ENCODE measurements at places on chromosomes 2 and 18.
A peak's percentile ranks its signal among the peaks of the same experiment; 100 is the strongest.

- no peak for DNase-seq
These were observed 111.8 kb downstream of the STK39 start for GRCh38 chr2:168135630-168136029.

- no peak for DNase-seq
These were observed 45.1 kb upstream of the SERTAD2 start for GRCh38 chr2:64698668-64699444.

DNA sequence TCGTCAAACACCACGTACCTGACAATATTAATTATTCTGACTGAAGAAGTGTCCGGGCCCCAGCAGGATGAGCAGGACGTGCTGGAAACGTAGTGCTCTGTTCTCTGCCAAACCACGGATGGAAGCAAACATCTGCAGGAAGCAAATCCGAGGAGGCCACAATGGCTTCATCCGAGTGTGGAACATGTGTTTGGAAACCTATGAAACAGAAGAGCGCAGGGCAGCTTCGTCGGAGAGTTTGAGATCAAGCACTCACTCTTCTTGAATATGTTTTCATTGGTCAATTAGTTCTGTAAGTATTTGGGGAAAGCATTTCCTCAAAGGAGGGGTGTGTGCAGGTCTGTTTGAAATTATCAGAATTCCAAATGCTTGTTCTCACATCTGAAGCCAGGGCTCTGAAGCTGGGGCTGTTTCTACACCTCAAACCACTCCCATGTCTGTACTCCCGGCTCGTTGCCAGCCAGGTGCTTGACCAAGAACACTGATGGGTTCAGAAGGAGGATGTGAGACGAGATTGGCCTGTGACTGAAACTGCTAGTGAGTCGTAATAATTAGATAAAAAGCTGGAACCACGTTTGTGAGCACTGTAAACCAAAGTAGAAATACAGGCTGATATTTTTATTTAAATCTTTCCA is 356.6 kb upstream of the SALL3 start:
- no peak for DNase-seq

- peak; percentile 54 for DNase-seq
These were observed 1.1 kb upstream of the MAT2A start for GRCh38 chr2:85537600-85538506.

DNA sequence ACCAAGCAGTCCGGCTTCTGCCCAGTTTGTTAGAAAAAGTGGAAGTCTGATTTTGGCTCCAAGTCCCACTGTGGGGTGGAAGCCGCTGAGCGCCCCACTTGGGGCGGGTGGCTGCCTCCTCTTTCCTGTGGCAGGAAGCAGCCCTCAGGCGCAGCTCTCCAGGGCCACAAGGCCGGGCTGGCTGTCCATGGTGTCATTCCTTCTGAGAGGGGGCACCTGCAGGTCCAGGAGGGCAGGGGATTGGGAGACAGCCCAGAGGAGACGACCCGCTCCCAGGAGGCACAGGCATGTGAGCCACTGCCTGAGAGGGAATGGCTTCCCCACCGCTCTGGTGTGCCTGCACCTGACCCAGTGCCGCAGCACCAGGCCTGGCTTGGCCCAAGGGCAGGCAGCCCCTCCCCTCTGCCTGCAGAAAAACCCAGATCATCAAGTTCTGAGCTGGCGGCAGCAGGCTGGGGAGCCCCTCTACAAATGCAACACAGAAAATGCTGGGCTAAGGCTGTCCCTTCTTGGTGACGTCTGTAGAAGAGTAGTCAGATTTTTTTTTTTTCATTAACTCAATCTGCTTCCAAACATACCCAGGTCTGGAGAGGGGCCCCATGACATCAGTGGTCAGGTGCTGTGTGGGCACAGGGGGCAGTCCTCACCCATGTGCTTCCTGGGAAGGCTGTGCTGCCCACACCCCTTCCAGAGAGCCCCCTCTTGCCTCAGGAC is 38.4 kb downstream of the HS6ST1 start:
- no peak for DNase-seq

DNA sequence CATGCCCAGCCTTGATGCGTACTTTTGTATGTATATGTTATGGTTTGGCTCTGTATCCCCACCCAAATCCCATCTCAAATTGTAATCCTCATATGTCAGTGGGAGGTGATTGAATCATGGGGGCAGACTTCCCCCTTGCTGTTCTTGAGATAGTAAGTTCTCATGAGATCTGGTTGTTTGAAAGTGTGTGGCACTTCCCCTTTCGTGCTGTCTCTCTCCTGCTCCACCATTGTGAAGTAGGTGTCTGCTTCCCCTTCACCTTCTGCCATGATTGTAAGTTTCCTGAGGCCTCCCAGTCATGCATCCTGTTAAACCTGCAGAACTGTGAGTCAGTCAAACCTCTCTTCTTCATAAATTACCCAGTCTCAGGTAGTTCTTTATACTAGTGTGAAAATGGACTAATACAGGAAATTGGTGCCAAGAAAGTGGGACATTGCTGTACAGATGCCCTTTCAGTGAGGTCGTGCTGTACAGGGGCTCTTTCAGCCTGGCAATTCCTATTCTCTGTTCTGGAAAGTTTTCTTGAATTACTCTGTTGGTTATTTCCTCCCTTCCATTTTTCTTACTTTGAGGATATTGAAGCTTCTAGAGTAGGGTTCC is 38.2 kb downstream of the KCMF1 start:
- DNase-seq: no peak

GRCh38 chr2:189363559-189363958 is 77.7 kb upstream of the WDR75 start:
- no peak for DNase-seq

GRCh38 chr2:169486487-169486886 is 7.2 kb downstream of the BBS5 start:
- DNase-seq: no peak

DNA sequence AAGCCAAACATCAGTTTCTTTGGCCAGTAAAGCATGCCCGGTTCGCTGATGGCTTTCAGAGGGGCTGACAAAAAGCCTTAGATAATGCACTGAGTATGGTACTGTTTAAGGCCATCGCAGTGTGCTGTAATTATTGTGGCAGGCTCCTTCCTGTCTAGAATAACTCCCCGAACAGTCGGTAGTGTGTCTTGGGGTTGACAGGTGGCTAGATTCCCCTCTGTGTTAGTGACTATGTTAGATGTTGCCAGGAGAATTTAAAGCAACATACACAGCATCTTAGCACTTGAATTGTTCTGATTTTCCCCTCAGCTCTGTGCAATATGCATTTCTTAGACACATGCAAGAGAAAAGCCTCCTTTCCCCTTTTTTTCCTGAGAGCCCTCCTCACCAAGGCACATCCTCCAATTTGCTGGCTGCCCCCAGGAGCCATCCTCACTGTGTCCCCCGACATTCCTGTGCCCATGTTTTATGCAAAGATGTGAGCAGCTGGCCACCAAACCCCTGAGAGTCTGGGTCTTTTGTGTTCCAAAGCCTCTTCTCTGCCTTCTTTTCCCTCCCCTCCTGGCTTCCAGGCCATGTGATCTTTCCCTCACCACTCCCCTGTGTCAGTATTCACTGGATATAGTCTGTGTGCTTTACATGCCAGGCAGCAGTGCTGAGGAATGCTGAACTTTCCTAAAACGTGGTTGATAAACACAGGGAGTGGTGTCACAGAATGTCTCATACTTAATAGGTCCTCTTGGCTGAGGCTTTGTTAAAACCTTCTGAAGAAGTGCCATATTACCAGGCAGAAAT is 331.5 kb downstream of the HRH4 start:
- peak; percentile 4 for DNase-seq

DNA sequence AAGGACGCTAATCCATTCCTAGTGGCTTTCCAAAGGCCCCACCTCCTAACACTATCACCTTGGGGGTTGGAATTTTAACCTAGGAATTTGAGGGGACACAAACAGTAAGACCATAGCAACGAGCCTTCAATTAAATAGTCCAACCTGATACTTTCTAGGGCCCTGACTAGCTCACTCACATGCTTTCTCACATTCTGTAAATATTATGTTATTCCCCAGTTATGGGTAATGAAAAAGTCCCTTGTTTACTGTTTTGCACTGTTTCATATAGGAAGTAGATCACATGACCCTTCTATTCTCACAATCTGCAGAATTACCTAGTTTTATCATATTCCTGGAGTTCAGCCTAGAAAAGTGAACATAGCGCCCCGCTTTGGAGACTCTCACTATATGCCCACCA is 1212.1 kb upstream of the ACVR2A start:
- no peak for DNase-seq

GRCh38 chr2:173079141-173079540 is 3.5 kb downstream of the MAP3K20 start:
- DNase-seq: no peak

- DNase-seq: no peak
These were observed 9.8 kb downstream of the STEAP3 start for GRCh38 chr2:119233326-119234020.

DNA sequence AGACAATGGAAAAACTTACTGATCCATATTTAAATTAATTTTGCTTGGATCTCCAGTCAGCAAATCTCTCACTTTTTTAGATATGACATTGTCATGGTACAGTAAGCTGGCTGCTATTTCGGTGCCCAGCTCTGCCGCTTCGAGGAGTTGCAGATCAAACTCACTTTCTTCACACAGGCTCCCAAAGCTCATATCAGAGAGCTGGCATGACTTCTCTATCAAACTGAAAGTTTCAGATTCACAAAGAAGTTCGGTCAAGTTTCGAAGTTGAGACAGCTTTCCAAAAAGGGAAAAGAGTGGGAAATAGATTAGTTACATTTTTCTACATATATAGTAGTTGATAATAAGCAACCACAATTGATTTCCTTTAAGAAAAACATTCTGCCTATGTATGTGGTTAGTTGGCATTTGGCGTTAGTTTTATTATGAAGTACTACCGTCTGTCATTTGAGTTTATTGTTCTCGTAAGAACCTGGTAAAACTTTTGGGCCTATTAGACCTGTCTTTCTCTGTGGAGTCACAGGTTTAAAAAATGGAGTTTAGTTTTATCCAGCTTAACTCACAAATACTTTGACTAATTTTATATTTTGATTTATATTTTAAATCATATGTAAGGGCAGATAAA is 118.8 kb downstream of the ABCA12 start:
- no peak for DNase-seq

GRCh38 chr18:74497778-74498177 is 1.6 kb downstream of the CNDP2 start:
- DNase-seq: no peak

DNA sequence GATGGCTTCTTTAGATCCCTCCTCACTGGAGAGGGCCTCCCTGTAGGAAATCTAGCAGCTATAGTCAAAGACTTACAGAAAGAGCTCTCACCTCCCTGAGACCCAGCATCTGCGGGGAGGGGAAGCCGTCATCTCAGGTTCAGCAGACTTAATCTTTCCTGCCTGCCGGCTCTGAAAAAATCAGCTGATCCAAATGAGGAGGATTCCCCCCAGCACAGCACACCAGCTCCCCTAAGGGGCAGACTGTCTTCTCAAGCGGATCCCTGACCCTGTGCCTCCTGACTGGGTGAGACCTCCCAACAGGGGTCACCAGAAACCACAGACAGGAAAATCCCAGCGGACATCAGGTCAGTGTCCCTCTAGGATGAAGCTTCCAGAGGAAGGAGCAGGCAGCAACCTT is 601.9 kb downstream of the CNTNAP5 start:
- DNase-seq: no peak
